ENCODE measurements at places on chromosomes 12 and 14. TPM values are rescaled to one million over a fixed set of nuclear protein-coding genes. Genes with fewer than 3 reads are reported as not detected.
A peak's percentile ranks its signal among the peaks of the same experiment; 100 is the strongest.

DNA sequence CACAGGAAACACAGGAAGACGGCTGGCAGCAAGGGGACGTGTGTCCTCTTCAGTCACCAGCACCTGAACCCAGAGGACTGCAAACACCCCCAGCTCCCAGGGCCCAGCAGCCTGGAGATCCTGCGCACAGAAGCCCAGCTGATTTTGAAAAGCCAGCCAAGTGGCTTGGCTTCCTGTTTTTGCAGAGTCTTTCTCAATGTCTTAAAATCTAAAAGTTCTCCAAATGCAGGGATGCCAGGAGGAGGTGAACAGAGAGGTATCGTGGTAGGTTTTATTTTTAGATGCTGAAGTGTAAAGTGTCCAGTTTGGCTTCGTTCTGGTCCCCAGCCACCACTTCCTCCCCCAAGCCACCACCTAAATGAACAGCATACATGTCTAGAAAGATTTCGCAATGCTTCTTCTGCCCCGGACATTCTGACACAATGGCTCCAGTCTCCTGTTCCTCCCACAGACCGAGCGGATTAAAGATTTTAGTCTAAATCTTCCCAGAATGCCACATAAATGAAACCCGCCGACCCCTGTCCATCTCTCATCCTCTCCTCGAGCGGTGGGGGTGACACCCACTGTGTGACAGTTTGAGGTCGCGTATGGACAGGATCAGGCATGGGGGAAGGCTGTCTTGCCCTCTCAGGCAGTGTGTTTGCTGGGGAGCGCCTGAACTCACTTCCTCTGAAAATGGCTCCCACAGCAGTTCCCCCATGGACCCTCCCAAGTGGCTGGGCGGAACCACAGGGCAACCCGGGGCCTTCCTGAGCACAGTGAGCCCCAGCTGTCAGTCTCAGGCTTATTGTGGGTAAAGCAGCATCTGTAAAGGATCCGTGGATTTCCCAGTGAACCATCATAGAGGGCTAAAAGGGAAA is 41.6 kb downstream of the ITPK1 start:
- no peaks in the 10 kb centered on the region for H3K36me3 ChIP-seq
- H3K27ac ChIP-seq: peak overlapping the region; percentile 56
- peak; percentile 33 for DNase-seq
- peaks cover 50% of the 10 kb centered on the region for H3K4me1 ChIP-seq
- no peaks in the 10 kb centered on the region for H3K27me3 ChIP-seq

Gene CCDC175
- not detected for total RNA-seq

Gene DHRS2
- total RNA-seq: not detected

GRCh38 chr12:68750506-68750905 is 4.5 kb downstream of the SLC35E3 start:
- H3K27me3 ChIP-seq: no peaks in the 10 kb centered on the region
- H3K27ac ChIP-seq: no peak overlapping the region
- DNase-seq: no peak
- H3K4me3 ChIP-seq: no peak overlapping the region
- peaks cover 13% of the 10 kb centered on the region for H3K4me1 ChIP-seq

Gene SLC6A13
- 0.19 TPM for total RNA-seq

- no peak overlapping the region for H3K27ac ChIP-seq
- no peak for DNase-seq
- peaks cover 11% of the 10 kb centered on the region for H3K4me1 ChIP-seq
- no peaks in the 10 kb centered on the region for H3K27me3 ChIP-seq
These were observed 89.1 kb downstream of the ADGRD1 start for GRCh38 chr12:131042834-131043245.

GRCh38 chr12:16785524-16785923 is 179.6 kb upstream of the LMO3 start:
- H3K27ac ChIP-seq: no peak overlapping the region
- H3K27me3 ChIP-seq: no peaks in the 10 kb centered on the region
- no peaks in the 10 kb centered on the region for H3K4me1 ChIP-seq
- no peak for DNase-seq

GRCh38 chr14:100440758-100441203 is 117.6 kb downstream of the SLC25A47 start:
- no peaks in the 10 kb centered on the region for H3K36me3 ChIP-seq
- no peak overlapping the region for H3K27ac ChIP-seq
- H3K4me1 ChIP-seq: no peaks in the 10 kb centered on the region
- H3K27me3 ChIP-seq: no peaks in the 10 kb centered on the region
- no peak overlapping the region for H3K4me3 ChIP-seq

Gene MYF6
- total RNA-seq: not detected

GRCh38 chr12:40031965-40032364 is 73.9 kb downstream of the SLC2A13 start:
- no peaks in the 10 kb centered on the region for H3K36me3 ChIP-seq
- H3K27ac ChIP-seq: no peak overlapping the region
- H3K27me3 ChIP-seq: no peaks in the 10 kb centered on the region

Gene CD163
- 1.1 TPM for total RNA-seq

DNA sequence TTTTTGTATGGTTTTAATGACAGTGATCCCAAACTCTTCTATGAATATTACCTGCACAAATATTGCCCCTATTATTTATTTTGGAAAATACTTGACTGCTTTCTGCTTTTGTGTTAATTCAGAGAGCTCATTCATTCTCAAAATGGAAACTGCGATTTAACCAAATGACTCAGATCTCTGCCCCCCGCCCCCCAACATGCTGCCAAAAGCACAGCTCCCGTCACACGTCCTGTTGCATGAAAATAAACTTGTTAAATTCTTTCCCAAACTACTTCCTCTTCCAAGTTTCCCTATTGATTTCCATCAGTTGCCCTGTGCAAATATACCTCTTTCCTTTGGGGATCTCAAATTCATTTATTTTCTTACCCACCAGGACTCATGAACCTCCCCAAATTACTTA is 18.0 kb upstream of the NRDE2 start:
- no peak overlapping the region for H3K4me3 ChIP-seq
- no peaks in the 10 kb centered on the region for H3K36me3 ChIP-seq

Gene TAS2R14
- total RNA-seq: 1.4 TPM

Gene DBX2
- not detected for total RNA-seq

GRCh38 chr14:82549306-82549990 is 1015.8 kb upstream of the SEL1L start:
- H3K4me1 ChIP-seq: no peaks in the 10 kb centered on the region
- no peak for DNase-seq
- H3K27me3 ChIP-seq: no peaks in the 10 kb centered on the region
- no peak overlapping the region for H3K4me3 ChIP-seq
- no peaks in the 10 kb centered on the region for H3K36me3 ChIP-seq

DNA sequence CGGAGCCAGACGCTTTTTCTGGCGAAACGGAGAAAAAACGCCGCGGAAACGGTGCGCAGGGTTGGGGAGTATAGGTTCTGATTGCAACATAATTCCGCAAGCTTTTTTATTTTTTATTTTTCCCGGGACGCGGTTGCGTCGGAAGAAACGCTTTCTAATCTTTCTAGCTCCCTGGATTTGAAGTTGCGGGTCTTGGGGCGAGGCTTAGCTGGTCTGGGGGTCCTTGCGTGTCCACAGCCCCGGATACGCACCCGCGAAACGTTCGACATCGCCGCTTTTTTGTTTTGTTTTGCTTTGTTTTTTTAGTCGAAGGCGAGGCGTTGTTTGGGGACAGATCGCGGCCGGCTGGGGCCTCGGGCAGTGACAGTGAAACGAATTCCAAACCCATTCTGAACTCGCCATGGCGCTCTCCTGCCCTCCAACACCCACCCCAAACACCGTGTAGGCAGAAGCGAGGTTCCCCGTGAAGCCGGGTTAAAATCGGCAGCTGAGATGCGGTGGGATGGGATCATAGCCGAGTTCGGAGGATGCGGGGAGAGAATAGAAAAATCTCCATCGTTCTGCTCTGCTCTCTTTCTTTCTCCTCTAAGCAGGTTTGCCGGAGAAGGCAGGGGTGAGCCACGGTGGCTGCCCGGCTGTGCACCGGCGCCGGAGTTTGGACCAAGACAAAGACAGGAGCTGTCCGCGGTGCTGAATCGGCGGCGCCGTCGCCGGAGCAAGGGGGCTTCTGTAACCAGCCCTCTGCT is 8.1 kb upstream of the LHX5 start:
- H3K27ac ChIP-seq: no peak overlapping the region
- no peak overlapping the region for H3K4me3 ChIP-seq
- peaks cover 50% of the 10 kb centered on the region for H3K27me3 ChIP-seq
- DNase-seq: peak; percentile 45
- no peaks in the 10 kb centered on the region for H3K36me3 ChIP-seq

DNA sequence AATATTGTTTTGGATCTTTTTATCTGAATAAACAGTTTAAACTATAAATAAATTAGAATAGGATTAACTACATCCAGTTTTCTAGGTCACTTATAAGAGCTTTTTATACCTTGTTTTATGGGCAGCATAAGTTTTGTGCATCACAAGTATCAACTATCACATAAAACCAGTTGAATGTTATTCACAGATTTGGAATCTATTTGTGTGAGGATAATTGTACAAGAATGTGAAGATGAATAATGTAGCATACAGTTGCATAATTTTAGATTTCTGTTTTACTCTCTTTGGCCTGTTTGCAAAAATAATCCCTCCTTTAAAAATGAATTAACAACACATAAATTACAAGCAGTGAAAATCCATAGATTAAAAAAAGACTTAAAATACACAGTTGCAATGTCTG is 88.8 kb downstream of the SCFD1 start:
- H3K4me1 ChIP-seq: no peaks in the 10 kb centered on the region
- H3K4me3 ChIP-seq: no peak overlapping the region
- DNase-seq: no peak
- no peak overlapping the region for H3K27ac ChIP-seq
- H3K36me3 ChIP-seq: peaks cover 13% of the 10 kb centered on the region

- no peaks in the 10 kb centered on the region for H3K27me3 ChIP-seq
- peaks cover 64% of the 10 kb centered on the region for H3K4me1 ChIP-seq
- H3K4me3 ChIP-seq: peak overlapping the region; percentile 86
- H3K27ac ChIP-seq: peak overlapping the region; percentile 59
These were observed 199.9 kb upstream of the FOXN3 start for GRCh38 chr14:89616852-89617341.

Gene AQP6
- total RNA-seq: not detected

DNA sequence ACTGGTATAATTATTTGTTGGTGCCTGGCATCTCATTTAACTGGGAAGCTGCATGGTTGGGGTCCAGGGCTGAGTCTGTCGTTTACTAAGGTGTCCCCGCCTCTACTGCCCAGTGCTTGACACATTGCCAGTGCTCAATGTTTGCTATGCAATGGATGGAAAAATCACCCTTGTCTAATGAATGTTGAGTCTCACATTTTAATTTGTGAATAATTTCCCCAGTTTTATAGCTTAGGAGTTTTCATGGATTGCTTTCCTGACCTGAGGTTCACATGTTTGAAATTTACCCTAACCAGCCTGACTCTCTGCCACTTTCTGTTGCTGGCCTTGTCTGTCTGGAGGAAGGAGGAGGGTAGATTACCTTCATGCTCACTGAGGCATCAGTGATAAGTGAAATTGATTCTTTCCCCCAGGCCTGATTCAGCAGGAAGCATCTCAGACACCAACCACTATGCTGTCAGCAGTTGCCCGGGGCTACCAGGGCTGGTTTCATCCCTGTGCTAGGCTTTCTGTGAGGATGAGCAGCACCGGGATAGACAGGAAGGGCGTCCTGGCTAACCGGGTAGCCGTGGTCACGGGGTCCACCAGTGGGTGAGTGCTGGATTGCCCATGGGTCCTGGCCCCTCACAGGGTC is 2.4 kb downstream of the DHRS2 start:
- no peak overlapping the region for H3K27ac ChIP-seq
- no peak for DNase-seq
- H3K4me1 ChIP-seq: no peaks in the 10 kb centered on the region
- H3K36me3 ChIP-seq: no peaks in the 10 kb centered on the region
- peaks cover 2% of the 10 kb centered on the region for H3K27me3 ChIP-seq

Gene HSPB8
- not detected for total RNA-seq

Gene CBLN3
- total RNA-seq: 128 TPM

Gene MYF5
- not detected for total RNA-seq

- H3K4me3 ChIP-seq: no peak overlapping the region
- no peaks in the 10 kb centered on the region for H3K4me1 ChIP-seq
- no peak overlapping the region for H3K27ac ChIP-seq
- no peaks in the 10 kb centered on the region for H3K27me3 ChIP-seq
These were observed 8.7 kb downstream of the SLC48A1 start for GRCh38 chr12:47781479-47782371.

DNA sequence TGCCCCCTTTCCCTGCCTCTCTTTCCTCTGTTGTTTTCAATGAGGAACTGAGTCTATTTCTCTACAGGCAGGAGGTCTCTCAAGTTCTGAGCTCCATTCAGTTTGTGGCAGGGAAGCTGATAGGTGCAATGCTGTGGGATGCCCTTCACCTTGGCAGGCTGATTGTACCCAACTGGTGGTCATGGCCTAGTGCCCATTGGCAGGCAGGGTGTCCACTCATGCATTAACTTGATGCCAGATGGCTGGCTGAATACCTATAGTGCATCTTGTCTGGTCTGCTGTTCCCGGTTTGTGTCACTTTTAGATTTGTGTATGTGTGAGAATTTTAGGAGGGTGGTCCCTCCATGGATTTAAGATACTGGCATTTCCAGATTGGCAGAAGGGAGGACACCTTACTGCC is 20.0 kb upstream of the ITGA5 start:
- no peak for DNase-seq
- H3K27me3 ChIP-seq: no peaks in the 10 kb centered on the region
- no peak overlapping the region for H3K27ac ChIP-seq
- no peaks in the 10 kb centered on the region for H3K36me3 ChIP-seq
- no peaks in the 10 kb centered on the region for H3K4me1 ChIP-seq
- H3K4me3 ChIP-seq: no peak overlapping the region

Gene TAS2R50
- 2.0 TPM for total RNA-seq

DNA sequence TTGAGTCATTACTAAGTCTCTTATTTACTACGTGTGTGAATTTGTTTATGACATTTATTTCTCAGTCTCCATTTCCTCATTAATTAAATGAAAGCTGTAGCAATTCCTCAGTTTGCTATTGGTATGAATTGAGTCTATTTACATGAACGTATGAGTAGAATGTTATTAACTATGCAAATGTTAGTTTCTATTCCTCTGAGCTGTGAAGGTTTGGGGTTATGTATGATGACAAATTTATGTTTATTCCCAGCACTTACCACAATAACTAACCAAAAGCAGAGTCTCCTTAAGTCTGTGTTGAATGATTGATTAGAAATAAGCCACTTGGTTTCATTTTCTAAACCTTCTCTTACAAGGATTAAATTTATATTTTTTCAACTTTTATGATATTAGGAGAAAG is 1340.9 kb downstream of the FSCB start:
- H3K27ac ChIP-seq: no peak overlapping the region
- no peaks in the 10 kb centered on the region for H3K36me3 ChIP-seq
- H3K27me3 ChIP-seq: no peaks in the 10 kb centered on the region
- H3K4me1 ChIP-seq: no peaks in the 10 kb centered on the region
- no peak overlapping the region for H3K4me3 ChIP-seq

GRCh38 chr14:76975051-76975450 is 53.5 kb downstream of the IRF2BPL start:
- H3K27me3 ChIP-seq: no peaks in the 10 kb centered on the region
- H3K36me3 ChIP-seq: no peaks in the 10 kb centered on the region
- DNase-seq: no peak
- no peak overlapping the region for H3K4me3 ChIP-seq

- H3K36me3 ChIP-seq: no peaks in the 10 kb centered on the region
- no peak for DNase-seq
- H3K4me3 ChIP-seq: no peak overlapping the region
- H3K4me1 ChIP-seq: no peaks in the 10 kb centered on the region
These were observed 87.9 kb downstream of the SRRM4 start for GRCh38 chr12:119069147-119069642.

Gene RIMBP2
- total RNA-seq: not detected

All from B cell (primary cell).